ENCODE measurements at places on chromosomes 4 and X. TPM values are rescaled to one million over a fixed set of nuclear protein-coding genes. Genes with fewer than 3 reads are reported as not detected.

The FAM236C gene
- total RNA-seq: not detected

The TRPC3 gene
- total RNA-seq: not detected

The FATE1 gene
- total RNA-seq: not detected

The NDST3 gene
- not detected for total RNA-seq

The ADGRG4 gene
- 0.05 TPM for total RNA-seq

- DNase-seq: no peak
These were observed 36.5 kb downstream of the EFNB1 start for GRCh38 chrX:68865300-68865699.

GRCh38 chr4:7000421-7001176, 42.6 kb upstream of the TADA2B start:
- DNase-seq: no peak

DNA sequence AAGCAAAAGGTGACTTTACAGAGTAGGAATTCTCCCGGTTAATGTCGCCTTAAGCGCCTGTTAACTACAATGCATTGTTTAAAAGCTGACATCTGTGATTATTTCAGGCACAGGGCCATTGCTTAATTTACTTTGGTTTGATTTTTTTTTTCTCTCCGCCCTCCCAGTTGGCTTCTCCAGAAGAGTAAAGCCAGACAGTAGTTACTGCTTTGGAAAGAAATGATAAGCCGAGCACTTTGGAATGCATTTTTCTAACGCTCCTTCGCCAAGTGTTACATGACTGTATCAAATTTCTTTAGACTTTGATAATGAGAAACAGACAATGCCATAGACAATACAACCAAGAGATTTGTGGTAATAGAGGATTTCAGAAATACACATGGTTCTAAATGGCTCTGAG, 383.0 kb upstream of the TENM3 start:
- no peak for DNase-seq

GRCh38 chr4:137663251-137664045, 131.2 kb upstream of the PCDH18 start:
- DNase-seq: no peak

- no peak for DNase-seq
These were observed 165.9 kb downstream of the PDGFC start for GRCh38 chr4:156805696-156806095.

DNA sequence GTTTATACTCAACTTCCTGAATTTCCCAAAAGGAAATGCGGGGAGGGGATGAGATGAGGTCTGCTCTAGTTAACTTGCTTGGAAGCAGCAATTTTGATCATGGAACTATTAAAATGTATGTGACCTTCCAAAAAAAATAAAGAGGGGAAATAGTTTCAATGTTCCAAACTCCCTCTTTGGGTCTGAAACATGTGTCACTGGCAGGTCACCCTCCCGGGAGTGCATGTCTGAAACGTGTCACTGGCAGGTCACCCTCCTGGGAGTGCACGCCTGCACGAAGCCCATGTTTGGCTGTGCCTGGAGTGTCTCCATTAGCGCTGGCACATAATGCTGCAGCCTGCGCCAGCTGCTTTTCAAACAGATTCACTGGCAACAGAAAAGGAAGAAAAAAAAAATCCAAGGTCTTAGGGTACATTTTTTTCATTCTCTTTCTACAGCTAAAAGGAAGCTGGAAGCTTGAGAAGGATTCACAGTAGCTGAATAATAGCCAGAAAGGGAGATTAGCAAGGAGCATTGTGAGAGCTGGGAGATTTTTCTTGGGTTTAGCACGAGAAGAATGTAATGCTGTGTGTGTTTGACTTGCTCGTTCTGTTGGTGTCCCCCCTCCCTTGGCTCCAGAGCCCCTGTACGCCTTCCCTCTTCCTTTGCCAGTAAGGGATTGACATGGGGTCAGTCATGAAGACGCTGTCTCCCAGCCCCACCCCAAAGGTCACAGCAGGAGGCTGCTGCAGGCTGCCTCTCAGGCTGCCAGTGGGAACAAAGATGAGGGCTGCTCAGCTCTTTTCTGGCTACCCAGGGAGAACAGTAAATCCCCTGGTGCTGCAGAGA, 39.2 kb upstream of the TLR3 start:
- peak; percentile 85 for DNase-seq

- DNase-seq: no peak
These were observed 28.1 kb downstream of the INPP4B start for GRCh38 chr4:142818031-142818430.

- no peak for DNase-seq
These were observed 64.7 kb upstream of the ACSL1 start for GRCh38 chr4:184890499-184890898.

- no peak for DNase-seq
These were observed 23.5 kb downstream of the TRIML1 start for GRCh38 chr4:188162698-188163097.
